ENCODE measurements at places on chromosomes 1 and 21. TPM values are rescaled to one million over a fixed set of nuclear protein-coding genes. Genes with fewer than 3 reads are reported as not detected.

DNA sequence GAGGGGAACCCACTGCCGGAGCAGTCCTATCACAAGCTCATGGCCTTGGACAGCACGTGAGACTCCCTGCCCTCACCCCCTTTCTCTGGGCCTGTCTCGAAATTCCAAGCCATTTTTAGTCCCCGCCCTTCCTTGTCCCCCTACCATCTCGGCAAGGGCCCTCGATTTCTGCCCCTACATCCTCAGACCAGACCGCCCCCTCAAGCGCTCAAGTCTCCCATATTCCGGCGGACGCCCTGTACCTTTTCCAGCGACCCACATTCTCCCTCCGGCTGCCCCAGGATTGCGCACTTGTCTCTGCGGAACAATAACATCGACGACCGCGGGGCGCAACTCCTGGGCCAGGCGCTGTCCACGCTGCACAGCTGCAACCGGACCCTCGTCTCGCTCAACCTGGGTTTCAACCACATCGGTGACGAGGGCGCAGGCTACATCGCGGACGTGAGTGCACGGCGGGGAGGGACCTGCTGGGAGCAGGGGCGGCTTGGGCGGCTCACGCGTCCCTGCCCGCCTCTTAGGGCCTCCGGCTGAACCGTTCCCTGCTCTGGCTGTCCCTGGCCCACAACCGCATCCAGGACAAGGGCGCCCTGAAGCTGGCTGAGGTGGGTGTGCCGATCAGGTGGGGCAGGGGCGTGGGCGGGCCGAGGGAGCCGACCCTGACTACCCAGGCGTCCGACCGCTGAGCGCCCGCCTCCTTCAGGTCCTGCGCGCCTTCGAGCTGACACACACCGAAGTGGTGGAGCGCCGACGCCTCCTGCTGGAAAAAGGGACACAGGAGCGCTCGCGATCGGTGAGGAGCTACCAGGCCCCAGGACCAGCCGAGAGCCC is 7.0 kb downstream of the LRRC71 start:
- no peak for DNase-seq

Gene KRTAP19-3
- not detected for polyA plus RNA-seq

Gene LCE3D
- polyA plus RNA-seq: not detected

GRCh38 chr1:18249631-18250030 is 142.0 kb downstream of the IGSF21 start:
- no peak for DNase-seq

DNA sequence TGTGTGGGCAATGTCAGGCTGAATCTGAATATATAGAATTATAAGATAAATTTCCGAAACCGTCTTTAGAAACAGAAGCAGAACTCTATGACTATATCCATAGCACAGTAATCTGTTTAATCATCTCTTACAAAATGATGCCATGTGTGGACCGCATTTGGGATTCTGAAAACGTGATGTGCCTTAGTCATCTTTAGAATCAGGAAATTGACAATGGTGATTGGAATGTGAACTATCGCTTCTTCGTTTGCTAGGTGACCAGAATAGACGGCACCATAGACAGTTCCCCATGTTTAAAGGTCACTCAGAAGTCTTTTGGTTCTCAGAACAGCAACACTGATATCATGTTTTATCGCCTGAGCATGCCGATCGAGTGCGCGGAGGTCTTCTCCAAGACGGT is 300.3 kb downstream of the ZP4 start:
- no peak for DNase-seq

DNA sequence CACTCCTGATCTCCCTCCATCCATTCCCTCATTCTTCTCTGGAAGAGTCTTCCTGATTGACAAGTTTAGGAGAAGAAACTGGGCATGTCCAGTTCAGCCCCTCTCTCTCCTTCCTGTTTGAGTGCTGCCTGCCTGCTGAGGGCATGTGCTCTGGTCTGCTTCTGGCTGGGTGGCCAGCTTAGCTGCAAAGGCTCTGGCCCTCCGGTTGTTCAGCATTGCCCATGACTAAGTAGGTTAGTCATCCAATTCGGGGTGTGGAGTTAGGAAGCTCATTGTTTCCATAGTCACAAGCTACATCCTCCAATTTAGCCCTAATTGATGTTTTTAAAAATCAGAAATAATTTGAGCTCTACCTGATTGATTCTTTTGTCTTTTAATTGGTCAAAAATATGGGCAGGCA is 25.6 kb upstream of the PLA2G2E start:
- no peak for DNase-seq

GRCh38 chr1:10900691-10901090 is 104.2 kb upstream of the CASZ1 start:
- no peak for DNase-seq

- DNase-seq: no peak
Observed at GRCh38 chr1:22387919-22388580, 63.6 kb upstream of the ZBTB40 start.
